ENCODE measurements at places on chromosomes 12 and 14.
A peak's percentile ranks its signal among the peaks of the same experiment; 100 is the strongest.

- DNase-seq = peak; percentile 67
Measured at GRCh38 chr12:42237052-42237852, 796 bp downstream of the YAF2 start.

GRCh38 chr14:54935958-54936357, 33.3 kb upstream of the GCH1 start:
- no peak for DNase-seq

DNA sequence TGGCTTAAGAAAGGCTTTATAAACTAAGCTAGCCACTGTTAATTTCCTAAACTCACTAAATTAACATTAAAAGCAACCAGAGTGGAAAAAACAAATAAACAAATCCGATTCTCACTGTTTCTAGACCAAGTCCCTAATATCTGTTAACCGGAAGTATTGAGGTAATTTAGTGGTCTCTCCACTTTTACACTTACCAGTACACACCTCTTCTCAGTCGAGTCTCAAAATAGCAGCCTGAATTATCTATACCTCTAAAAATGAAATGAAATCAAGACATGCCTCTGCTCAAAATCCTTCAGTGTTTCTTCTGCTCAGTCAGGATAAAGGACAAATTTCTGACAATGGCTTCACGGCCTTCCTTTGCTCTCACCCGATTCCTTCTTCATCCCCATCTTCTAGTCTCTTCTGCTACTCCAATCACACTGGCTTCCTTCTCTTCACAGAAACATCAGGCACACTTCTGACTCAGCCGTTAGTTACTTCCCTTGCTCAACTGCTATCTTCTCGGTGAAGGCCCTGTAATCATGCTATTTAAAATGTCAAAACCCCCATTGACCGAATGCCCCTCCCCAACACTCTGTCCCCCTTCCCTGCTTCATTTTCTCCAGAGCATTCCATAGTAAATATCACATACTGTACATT, 161.3 kb downstream of the KITLG start:
- no peak for DNase-seq

- DNase-seq = peak; percentile 38
Measured at GRCh38 chr12:27541031-27541719, 17.2 kb downstream of the PPFIBP1 start.

- no peak for DNase-seq
Measured at GRCh38 chr14:94494085-94494484, 15.2 kb downstream of the SERPINA12 start.

DNA sequence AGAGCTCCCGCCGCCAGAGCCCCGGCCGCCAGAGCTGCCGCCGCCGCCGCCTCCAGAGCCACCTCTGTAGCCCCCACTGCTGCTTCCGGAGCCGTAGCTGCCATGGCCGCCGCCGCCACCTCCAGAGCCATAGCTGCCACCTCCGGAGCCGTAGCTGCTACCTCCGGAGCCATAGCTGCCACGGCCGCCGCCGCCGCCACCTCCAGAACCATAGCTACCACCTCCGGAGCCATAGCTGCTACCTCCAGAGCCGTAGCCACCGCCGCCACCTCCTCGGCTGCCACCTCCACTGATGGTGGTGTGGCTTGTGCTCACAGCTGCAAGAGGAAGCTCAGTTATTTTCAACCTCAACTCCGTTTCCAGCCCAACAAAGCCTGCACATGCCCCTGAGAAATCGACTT, 4.9 kb downstream of the KRT1 start:
- DNase-seq = no peak

- peak; percentile 35 for DNase-seq
Measured at GRCh38 chr12:132170094-132170636, 25.9 kb downstream of the NOC4L start.

DNA sequence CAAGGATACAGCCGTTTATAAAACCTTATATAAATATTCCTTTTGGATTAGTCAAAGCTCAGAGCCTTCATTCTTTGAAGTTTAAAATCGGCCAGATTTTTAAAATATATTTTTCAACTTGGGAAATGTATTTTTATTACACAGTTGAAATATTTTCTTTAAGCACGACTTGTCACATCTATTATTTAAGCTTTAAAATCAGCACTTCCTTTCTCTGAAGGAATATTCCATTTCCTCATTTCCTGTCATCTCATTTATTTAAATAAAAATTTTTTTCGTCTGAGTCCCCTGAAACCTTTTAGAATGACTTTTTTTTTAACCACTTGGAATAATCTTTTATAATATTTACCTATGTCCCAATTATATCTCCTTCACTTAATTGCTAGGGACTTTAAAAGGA, 107.5 kb upstream of the PDE3A start:
- DNase-seq = no peak

GRCh38 chr14:34592623-34593022, 37.3 kb downstream of the SNX6 start:
- DNase-seq = no peak

DNA sequence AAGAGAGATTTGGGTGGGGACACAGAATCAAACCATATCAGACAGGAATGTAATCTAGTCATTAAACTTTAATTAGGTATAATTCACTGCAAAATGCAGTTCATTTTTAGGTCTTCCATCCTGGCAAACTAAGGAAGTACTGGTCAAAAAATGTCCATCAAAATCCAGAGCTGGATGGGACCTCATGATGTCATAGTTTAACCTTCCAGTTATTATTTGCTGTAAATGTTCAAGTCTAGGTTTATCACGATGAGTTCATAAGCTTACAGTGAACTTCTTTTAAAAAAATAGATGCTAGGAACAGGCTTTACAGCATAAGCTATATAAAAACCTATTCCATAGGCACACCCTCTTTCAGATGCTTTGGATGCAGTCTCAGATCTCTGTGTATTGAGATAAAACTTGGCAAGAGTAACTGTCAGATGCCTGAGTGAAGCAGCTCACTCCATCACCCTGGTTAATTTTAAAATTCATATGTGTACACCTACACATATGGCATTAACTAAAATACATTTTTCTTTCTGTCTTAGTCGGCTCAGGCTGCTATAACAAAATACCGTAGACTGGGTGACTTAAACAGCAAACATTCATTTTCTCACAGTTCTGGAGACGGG, 7.9 kb downstream of the SSPN start:
- DNase-seq = no peak

DNA sequence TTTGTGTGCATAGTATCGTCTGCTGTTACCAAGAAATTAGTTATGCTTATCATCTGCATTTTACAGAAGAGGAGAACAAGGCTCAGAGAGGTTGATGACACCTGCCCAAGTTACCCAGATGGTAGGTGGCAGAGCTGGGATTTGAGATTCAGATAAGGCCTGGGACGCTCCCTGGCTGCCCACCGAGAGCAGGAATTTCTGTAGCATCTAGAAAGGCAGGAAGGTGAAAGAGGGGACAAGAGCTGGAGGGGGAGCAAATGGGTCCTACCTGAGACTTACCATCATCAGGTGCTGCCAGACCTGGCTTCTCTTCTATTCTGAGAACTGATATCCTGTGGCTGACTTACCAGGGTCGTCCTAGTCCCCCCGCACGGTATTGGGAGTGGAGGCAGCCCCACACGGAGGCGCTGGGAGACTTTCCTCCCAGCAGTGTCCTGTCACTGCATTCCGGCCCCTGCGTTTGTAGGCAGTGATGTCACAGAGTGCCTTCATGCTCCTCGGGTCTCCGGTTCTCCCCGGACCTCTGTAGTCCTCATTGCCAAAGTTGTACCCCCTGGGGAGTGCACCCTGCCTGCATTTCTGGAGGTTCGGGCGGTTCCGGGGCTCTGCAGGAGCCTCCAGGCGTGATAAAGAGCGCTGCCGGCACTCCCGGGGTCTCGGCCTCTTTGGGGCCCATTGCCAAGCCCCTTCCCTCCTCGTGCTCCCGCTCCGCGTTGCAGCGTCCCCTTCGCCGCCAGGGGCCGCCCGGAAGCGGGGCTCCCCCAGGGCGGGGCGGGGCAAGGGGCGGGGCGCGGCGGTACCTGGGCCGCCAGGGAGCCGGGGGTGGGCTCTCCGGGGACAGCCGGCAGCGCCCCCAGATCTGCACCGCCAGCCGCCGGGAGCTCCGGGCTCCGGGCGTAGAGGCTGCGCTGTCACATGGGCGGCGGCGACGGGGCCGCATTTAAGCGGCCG, at the start of gene CABP1:
CABP1 (plus strand) TSS at position 856 of the 951 bp plus-strand sequence; CDS start at position 916, 60 bp downstream.
- DNase-seq = no peak

- DNase-seq = no peak
Measured at GRCh38 chr12:89151536-89151935, 200.8 kb downstream of the DUSP6 start.

GRCh38 chr12:102879144-102879763, 37.8 kb downstream of the PAH start:
- peak; percentile 79 for DNase-seq

DNA sequence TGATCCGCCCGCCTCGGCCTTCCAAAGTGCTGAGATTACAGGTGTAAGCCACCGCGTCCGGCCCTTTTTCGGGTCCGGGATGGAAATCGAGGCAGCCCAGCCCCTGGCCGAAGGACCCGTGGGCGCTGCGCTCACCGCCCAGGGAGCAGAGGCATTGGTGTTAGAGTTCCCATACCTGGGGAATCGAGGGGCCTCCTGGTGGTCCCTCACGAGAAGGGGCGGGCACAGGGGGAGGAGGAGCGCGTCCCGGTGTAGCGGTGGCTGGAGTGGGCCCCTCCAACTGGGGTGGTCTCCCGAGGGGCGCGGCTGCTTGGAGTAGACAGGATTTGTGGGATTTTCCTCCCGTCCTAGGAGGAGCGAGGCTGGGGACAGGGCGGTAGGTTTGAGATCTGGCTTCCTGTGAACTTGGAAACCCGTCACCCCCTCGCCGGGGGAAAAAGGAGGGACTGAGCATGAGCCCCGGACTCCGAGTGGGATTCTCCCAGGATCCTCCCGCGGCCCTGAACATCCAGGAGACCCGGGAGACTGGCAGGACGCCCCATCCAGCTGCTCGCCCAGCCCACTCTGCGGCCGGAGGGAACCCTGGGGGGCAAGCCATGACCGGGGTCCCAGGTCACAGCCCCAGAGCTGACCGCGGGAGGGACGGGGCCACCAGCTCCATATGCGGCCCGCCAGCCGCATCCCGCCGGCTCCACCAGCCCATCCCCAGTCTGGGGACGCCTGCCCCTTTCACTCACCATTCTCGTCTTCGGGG, 70.9 kb downstream of the ASCL4 start:
- no peak for DNase-seq

DNA sequence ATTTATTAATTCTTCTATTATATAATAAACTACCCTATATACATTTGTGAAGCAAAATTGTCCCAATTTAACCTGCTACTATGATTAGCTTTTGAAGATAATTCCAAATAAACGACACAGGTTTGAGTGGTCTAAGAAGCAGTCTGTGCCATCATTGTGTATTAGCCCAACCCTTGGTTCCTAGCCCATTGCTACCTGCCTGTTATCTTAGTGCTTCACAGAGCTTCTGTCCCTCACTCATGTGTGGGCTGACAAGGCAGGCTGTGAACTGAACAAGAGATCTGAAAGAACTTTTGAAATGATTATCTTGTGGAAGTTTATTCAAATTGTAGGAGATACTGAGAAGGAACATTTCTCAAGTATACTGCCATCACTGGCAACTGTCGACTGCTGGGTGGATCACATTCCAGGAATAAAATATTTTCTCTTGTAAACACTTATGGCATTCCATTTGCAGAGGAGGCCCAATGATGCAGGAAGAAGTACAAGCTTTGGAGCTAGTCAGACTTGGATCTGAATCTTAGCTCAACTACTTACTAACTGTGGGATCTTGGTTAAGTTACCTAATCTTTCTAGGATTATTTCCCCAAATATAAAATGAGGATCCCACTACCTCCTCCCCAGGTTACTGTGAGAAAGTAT, 7.8 kb upstream of the MTERF2 start:
- DNase-seq = peak; percentile 36

DNA sequence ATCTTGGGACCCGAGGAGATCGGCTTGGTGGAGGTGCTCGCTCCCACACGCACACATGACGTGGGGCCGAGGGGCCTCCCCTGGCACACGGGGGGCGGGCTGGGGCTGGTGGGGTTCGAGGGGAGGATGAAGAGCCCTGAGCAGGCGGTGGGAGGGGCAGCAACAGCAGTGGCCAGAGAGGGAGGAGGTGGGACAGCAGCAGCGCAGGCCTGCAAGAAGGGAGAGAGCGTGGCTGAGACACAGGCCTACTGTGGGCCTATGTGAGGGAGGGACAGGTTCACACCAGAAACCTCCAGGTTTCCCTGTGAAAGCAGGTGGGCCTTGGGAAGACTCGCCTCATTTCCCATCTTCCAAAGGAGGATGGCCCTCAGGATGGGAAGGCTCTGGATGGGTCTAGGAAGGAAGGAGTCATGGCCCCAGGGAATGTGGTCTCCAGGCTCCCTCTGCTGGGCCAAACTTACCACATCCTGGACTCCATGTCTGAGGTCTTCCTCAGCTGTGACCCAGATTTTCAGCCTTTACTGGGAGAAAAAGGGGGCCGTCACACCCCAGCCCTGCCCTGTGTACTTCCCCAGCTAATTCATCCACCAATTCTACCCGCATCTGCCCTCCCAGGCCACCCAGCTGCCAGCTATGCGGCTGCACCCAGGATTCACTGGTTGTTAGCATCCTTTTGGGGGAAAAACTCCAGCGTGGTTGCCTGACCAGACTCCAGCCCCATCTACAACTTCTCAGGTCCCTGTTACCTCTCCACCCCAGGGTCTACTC, 2.8 kb downstream of the PIANP start:
- peak; percentile 37 for DNase-seq

GRCh38 chr12:49055978-49056754, 4.4 kb downstream of the KMT2D start:
- DNase-seq = peak; percentile 62

DNA sequence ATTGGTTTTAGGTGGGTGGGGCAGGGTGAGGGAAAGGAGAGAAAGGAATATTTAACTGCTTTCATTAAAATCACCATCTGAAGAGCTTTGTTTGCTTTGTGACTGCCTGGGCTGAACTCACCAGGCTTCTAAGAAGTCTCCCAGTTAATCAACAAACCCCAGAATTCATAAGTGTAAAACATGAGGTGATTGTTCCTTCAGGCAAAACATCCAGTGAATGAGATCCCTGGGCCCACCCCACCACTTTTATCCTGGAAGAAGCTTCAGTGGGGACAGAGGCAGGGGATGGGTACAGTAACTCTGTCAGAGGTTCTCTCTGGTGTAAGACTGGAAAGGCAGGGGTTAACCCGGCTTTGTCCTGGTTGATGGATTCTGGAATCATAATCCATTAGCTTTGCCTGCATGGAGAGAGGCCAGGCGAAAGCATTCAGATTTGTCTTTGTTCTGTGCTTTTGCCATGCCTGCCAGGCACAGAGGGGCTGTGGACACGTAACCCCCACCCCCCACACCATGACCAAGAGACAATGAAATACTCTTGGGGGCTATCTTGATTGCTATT, 16.7 kb downstream of the PDE1B start:
- DNase-seq = peak; percentile 6

All from renal cortical epithelial cell (primary cell).